ENCODE measurements at places on chromosomes 1 and 21.

- peak; percentile 83 for DNase-seq
Observed at GRCh38 chr1:28248273-28249012, 10.9 kb upstream of the SESN2 start.

DNA sequence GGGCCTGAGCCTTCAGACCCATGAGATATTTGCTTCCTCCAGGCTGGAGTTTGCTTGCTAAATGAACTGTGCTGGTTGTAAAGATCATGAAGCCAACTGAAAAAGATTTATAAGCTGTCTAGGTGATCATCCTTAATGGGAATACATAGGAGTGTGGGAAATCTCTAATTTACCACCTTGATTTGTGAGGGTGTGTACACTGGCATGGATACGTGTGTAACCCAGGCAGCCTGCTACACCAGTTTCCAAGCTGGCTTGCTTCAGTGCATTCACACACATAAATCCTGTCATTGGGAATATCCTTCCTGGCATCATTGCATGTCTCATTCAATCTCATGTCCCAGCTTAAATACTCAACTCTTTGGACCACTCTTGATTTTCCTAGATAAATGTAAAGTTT is 57.6 kb upstream of the GNG12 start:
- no peak for DNase-seq

DNA sequence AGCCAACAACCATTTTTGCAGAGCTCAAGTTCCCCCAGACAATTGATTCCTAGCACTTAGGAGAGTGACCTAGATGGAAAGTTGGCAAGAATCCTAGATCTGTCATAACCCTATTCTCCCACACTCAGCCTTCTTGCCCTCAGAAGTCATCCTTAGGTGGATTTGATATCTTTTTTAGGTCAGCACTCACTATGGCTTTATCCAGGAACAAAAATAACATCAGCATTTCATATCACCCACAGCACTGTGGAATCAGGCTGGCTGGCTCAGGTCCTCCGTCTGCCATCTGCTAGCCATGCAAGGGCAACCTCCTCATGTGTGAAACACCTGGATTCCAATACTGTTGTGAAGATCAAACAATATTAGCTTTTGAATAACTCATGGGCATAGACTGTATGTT is 6.0 kb downstream of the DPT start:
- no peak for DNase-seq

DNA sequence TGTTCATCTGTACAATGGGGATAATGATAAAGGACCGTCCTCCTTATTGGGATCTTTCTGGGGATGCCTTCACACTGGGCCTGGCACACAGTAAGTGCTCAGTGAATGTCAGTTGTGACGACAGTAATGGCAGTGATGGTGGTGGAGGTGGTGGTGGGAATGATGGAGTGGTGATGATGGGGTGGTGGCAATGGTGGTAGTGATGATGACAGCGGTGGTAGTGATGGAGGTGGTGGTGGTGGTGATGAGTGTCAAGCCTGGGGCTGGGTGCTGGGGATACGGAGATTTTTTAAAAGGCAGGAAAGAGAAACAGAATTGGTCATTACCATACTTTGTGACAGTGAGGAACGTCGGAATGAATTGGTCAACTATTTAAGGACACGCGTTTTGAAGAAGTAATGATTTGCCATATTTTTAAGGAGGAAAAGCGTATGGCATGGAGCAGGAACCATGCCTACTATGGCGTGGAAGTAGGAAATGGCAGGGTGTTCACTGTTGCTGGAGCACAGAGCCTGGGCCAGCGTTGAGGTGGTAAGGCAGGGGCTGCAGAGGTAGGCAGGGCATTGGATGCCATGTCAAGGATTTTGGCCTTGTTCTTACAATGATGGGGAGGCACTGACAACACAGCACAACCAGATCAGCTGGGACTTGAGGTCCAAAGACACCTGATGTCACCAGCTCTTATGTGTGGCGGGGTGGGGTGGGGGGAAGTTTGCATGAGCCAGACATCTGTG is 128.7 kb downstream of the ACTL8 start:
- no peak for DNase-seq

DNA sequence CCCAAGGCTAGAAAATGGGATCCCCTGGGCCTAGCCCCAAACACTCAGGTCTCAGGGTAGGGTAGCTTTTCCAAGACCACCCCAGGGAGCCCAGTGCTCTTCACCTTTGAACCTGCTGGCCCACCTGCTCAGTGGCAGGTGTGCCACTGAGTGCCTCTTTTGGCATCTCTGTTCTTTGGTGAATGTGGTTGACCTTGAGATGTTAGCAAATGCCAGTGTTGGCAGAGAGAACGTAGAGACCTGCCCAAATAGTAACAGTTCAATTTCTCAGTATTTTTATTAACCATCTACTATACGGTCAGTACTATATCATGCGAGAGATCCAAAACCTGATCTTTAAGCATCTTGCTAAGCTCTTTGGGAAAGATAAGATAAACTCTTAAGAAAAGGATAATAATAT is 128.2 kb downstream of the PEX14 start:
- no peak for DNase-seq

DNA sequence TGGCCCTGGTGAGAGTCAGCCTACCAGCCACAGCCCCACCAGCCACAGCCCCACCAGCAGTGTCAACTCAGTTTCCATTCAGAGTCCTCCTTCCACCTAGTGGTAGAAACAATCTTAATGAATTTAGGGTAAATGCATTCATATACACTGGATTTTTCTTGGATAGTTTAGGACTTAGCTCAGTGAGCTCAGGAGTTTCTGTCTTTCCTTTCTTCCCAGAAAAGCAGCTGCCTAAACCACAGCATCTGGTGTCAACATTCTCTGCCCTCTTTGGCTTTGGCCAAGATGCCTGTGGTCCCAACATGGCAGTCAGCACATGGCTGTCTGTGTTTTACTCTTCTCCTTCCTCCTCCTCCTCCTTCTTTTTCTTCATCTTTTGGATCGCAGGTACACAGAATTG is 94.0 kb downstream of the CLIC6 start:
- peak; percentile 61 for DNase-seq

- no peak for DNase-seq
Observed at GRCh38 chr1:56079391-56079790, 500.0 kb downstream of the PLPP3 start.

DNA sequence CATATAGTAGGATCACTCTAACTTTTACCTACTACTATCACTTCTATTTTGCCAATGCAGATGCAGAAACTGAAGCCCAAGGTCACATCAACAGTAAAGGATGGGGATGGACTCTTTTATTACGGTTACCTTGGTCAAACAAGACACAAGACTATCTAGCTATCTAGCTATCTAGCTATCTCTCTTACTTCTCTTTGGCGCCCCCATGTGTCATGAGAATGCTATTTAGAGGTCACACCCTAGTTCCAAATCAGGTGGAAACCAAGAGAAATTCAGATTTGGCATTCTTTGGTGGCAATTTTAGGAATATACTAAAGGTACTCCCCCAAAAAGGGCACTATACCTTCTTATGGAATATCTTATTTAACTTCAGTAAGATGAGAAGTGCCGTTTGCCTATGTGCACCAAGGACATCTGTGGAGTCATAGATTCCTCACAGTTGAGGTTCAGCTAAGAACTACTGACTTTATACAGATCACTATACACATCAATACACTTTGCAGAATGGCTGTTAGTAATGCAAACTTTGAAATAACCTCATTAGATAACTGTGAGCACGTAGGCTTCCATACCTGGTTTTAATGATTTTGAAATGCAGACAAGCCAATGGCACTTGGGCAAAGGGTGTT is 6.7 kb downstream of the ZNF648 start:
- DNase-seq, result peak; percentile 32

GRCh38 chr1:181064702-181065101 is 23.8 kb upstream of the IER5 start:
- DNase-seq, result no peak

DNA sequence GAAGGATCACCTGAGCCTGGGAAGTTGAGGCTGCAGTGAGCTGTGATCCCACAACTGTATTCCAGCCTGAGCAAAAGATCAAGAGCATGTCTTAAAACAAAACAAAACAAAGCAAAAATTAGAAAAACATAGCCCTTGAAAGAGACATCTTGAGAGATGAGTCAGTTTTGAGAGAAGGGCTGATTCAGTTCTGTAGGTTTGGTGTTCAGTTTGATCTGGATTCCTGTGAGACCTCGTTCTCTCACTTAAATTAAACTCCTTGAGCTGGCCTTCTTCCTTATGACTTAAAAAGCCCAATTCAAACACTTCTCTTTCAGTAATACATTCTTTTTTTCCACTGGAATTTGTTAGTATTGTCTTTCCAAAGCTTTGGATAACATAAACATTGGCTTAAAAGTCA is 164.2 kb downstream of the NRIP1 start:
- peak; percentile 43 for DNase-seq

- peak; percentile 99 for DNase-seq
Observed at GRCh38 chr1:23562137-23562876, 3.0 kb upstream of the ID3 start.

DNA sequence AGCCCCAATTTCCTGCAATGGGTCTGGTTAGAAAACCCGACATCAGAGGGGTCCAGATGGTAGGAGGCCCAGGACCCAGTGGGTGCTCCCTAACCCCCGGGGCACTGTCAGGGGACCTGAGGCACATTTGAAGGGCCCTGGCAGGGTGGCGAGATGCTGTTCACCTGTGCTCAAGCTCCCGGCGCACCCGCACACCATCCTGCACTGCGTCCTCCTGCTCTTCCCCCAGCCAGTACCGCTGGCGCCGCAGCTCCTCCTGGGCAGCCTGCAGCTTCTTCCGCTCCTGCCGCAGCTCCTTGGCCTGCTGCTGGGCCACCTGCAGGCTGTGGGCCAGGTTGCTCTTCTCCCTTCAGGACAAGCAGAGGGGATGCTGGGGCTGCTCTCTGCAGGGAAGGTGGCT is 36.0 kb downstream of the RNU1-1 start:
- DNase-seq, result no peak

DNA sequence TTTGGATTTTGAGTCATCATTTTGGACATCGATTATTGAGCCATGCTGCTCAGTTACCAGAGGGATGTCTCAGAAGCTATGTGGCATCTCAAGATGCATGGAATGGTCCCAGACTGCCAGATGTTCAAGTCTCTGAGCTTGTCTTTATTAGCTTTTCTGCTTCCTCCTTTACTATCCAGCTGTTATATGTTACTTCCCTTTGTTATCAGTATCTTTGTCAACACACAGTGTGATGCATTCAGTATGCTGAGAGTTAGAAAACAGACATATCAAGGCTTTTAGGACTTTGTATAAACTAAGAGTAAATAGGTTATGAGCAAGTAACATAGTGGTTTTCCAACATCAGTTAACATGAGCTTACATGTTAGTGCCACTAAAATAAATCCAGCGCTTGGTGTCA is 474.5 kb downstream of the DSCAM start:
- no peak for DNase-seq

- peak; percentile 30 for DNase-seq
Observed at GRCh38 chr1:63475761-63476160, 47.3 kb downstream of the ITGB3BP start.

GRCh38 chr1:175033953-175034352 is 10.7 kb upstream of the MRPS14 start:
- no peak for DNase-seq

GRCh38 chr1:230206976-230207375 is 139.9 kb downstream of the GALNT2 start:
- DNase-seq, result no peak

DNA sequence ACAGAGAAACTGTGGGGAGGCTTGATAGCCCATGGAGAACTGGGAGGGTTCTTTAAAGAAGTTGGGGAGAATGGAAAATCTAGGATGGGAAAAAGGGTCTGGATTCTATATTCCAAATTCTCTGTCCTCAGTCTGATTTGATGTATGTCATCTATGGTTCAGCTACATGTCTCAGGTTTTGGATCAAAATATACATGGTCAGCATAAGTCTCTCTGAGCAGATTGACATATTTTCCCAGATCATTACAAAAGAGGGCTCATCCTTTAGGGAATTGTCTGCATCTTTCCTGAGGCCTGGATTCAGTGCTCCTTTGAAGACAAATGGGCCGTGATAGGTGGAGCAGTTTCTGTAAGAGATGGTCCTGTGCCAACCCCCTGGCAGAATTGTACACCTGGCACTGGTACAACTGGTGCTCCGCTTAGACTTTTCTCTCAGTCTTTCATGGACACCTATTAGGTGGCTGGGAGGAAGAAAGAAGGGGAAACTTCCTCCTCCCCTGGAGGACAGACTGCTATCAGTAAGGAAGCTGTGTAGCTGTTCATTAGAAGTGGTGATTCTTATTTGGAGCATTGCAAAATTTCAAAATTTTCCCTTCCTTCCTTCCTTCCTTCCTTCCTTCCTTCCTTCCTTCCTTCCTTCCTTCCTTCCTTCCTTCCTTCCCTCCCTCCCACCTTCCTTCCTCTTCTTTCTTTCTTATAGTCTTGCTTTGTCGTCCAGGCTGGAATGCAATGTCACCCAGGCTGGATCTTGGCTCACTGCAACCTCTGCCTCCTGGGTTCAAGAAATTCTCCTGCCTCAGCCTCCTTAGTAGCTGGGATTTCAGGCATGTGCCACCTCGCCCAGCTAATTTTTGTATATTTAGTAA is 26.1 kb upstream of the RGL1 start:
- no peak for DNase-seq

DNA sequence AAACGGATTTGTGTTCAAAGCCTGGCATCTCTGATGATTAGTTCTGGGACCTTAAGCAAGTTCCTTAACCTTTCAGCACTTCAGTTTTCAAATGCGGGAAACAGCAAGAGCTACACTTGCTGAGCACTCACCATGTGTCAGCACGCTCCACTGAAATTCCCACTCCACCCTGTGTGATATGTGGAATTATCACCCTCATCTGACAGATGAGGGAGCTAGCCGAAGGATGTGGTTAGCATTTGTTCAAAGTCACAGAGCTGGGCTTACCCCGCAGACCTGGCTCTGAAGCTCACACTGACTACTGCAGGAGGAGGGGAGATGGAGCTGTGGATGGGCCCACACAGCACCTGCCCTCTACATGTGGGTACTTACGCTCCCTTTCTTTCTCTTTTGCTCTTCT is 29.1 kb downstream of the IL12RB2 start:
- no peak for DNase-seq

DNA sequence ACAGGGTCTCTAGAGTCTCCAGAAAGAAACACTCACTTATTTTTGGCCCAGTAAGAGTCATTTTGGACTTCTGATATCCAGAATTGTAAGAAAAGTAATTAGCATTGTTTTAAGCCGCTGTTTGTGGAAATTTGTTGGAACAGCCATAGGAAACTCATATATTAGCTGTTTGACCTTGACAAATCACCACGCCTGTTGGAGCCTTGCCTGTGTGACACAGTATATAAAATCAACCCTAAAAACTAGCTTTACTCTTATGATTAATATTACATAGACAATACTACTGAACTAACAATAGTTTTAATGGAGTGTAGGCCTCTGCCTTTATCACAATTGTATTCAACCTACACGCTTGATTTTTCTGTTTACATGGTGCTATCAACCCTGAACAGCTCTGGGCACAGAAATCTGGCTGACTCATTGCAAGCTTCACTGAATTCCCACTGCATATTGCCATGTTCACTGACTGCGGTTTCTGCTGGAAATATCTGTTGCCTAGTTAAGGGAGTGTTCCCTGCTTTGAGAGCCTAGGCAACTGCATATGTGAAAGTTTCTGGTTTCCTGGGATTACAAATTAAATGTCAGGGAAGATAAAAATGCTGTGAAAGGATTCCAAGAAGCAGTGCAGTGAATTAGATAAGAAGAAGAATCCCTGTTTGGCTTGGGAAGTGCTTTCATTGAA is 419.5 kb upstream of the DEPDC1 start:
- peak; percentile 61 for DNase-seq

Measured in fibroblast of skin of scalp (primary cell).